ENCODE measurements at places on chromosomes 1 and 21. TPM values are rescaled to one million over a fixed set of nuclear protein-coding genes. Genes with fewer than 3 reads are reported as not detected.

Gene TIAM1
- 53.6 TPM for total RNA-seq

Gene C1orf94
- not detected for total RNA-seq

Gene MAP3K21
- total RNA-seq = 0.51 TPM

Gene BRINP3
- 0.45 TPM for total RNA-seq

Gene MYCL
- 23.0 TPM for total RNA-seq

DNA sequence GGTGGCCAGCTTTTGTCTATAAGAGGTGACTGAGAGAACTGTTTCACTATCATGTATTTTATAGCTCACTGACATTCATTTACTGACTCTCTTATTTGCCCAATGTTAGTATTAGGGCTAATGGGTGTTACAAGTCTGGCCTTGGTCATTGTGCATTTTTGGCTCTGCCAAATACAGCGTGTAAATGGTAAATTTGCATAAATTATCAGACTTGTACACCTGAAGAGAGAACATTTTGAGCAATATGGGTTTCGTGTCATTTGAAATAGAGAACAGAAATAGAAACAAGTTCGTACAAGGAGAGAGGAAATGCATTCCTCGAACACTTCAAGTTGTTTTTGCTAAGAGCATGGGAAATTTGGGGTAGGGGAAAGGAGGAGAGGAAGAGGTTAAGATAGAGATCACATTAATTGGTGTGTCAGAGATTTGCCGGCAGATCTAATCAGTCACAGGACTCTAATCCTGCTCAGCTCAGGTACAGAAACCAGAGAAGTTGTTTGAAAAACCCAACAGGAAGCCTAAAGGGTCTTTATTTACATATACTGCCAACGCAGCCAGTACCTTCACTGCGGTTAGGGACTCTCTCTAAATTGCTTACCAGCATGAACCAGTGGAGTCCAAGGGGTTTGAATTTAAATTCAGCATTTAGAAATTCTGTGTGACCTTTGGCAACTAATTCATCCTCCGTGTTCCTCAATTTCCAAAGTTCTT is 261.5 kb downstream of the GPATCH2 start:
- no peaks in the 10 kb centered on the region for H3K4me1 ChIP-seq
- H3K4me3 ChIP-seq = no peak overlapping the region
- no peaks in the 10 kb centered on the region for H3K27me3 ChIP-seq
- H3K36me3 ChIP-seq = no peaks in the 10 kb centered on the region

- no peak overlapping the region for H3K4me3 ChIP-seq
- no peak for DNase-seq
- peaks cover 3% of the 10 kb centered on the region for H3K4me1 ChIP-seq
- H3K27me3 ChIP-seq = no peaks in the 10 kb centered on the region
These were observed 34.2 kb downstream of the IGFN1 start for GRCh38 chr1:201224666-201225370.

DNA sequence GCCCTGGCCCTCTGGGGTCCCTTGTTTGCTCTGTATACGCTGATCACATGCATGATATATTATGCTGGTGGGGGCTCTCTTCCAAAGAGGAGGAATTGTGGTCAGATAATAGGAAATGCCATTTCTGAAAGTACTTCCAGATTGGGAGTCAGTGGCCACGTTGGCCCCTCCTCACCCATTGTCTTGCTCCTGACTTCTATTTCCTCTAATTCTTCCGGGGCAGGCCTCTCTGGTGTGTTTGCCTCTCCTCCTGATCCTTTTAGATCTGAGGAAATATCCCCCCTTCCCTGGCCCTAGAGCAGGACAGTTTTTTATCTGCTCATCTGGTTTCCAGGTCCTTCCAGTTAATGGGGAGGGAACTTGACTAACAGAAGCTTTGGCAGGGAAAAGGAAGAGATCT is 2.9 kb downstream of the VANGL2 start:
- no peak overlapping the region for H3K27ac ChIP-seq
- H3K4me1 ChIP-seq = peaks cover 73% of the 10 kb centered on the region
- H3K36me3 ChIP-seq = peaks cover 6% of the 10 kb centered on the region
- H3K27me3 ChIP-seq = no peaks in the 10 kb centered on the region
- DNase-seq = no peak

GRCh38 chr1:37493336-37494098 is 19.1 kb downstream of the ZC3H12A start:
- H3K27me3 ChIP-seq = no peaks in the 10 kb centered on the region
- no peak for DNase-seq
- no peaks in the 10 kb centered on the region for H3K4me1 ChIP-seq
- H3K27ac ChIP-seq = no peak overlapping the region

DNA sequence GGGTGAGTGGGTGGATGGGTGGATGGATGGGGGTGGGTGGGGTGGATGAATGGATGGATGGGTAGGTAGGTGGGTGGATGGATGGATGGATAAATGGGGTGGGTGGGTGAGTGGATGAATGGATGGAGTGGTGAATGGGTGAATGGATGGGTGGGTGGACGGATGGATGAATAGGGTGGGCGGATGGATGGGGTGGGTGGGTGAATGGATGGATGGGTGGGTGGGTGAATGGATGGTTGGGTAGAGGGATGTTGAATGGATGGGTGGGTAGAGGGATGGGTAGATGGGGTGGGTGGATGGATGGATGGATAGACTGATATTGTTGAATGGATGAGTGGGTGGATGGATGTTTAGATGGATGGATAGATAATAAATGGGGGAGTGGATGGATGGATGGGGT is 26.9 kb upstream of the CCDC27 start:
- H3K4me1 ChIP-seq = no peaks in the 10 kb centered on the region
- H3K27me3 ChIP-seq = peaks cover 4% of the 10 kb centered on the region
- no peak overlapping the region for H3K27ac ChIP-seq
- no peak overlapping the region for H3K4me3 ChIP-seq

GRCh38 chr1:185742403-185742802 is 8.2 kb downstream of the HMCN1 start:
- DNase-seq = no peak
- no peak overlapping the region for H3K4me3 ChIP-seq
- H3K27ac ChIP-seq = no peak overlapping the region
- peaks cover 9% of the 10 kb centered on the region for H3K36me3 ChIP-seq
- no peaks in the 10 kb centered on the region for H3K27me3 ChIP-seq
- H3K4me1 ChIP-seq = peaks cover 5% of the 10 kb centered on the region

- no peak overlapping the region for H3K4me3 ChIP-seq
- peaks cover 16% of the 10 kb centered on the region for H3K4me1 ChIP-seq
- no peak for DNase-seq
- no peaks in the 10 kb centered on the region for H3K27me3 ChIP-seq
- no peak overlapping the region for H3K27ac ChIP-seq
- H3K36me3 ChIP-seq = peaks cover 32% of the 10 kb centered on the region
These were observed 16.0 kb downstream of the FNBP1L start for GRCh38 chr1:93463960-93464359.

- H3K36me3 ChIP-seq = no peaks in the 10 kb centered on the region
- peaks cover 91% of the 10 kb centered on the region for H3K27me3 ChIP-seq
- peak within 1 kb of the TSS; percentile 89 for H3K4me3 ChIP-seq
- peaks cover 26% of the 10 kb centered on the region for H3K4me1 ChIP-seq
- no peak within 1 kb of the TSS for H3K27ac ChIP-seq
These were observed at the start of gene NAV1 for GRCh38 chr1:201538612-201539551. Gene NAV1 (plus strand): TSS chr1:201539127. CDS start chr1:201622885, 83,758 bp downstream.

DNA sequence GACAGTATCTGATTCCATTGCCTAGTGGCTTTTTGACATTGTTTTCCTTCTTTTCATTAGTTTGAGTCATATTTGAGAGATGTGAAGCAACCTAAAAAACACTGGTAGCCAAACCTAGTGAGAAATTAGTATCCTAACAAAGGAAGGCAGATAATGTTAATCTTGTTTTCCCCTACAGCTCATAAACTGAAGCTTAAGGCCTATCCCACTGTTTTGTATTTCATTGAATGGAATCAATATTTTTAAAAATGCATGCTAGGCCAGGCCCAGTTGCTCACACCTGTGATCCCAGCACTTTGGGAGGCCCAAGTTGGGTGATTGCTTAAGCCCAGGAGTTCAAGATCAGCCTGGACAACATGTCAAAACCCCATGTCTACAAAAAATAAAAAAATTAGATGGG is 1.2 kb downstream of the CR1L start:
- no peaks in the 10 kb centered on the region for H3K4me1 ChIP-seq
- no peak overlapping the region for H3K4me3 ChIP-seq
- H3K27ac ChIP-seq = no peak overlapping the region
- H3K27me3 ChIP-seq = peaks cover 6% of the 10 kb centered on the region
- H3K36me3 ChIP-seq = no peaks in the 10 kb centered on the region

DNA sequence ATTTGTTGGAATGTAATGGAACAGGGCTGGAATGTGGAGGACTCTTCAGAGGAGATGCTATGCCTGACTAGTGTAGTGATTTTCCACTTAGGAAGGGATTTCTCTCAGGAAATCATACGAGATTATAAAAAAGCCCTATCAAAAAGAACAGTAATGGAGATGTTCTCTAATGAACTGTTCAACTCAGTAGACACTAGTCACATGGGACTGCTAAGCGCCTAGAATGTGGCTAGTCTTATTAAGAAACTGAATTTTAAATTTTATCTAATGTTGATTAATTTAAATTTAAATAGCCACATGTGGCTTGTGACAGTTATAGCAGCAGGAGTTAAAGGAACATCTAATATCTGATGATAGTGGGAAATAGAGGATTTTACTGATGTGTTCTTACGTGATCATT is 94.0 kb downstream of the SLC35F3 start:
- peaks cover 20% of the 10 kb centered on the region for H3K4me1 ChIP-seq
- H3K4me3 ChIP-seq = no peak overlapping the region
- H3K27me3 ChIP-seq = peaks cover 12% of the 10 kb centered on the region
- DNase-seq = no peak
- H3K36me3 ChIP-seq = no peaks in the 10 kb centered on the region
- H3K27ac ChIP-seq = no peak overlapping the region

DNA sequence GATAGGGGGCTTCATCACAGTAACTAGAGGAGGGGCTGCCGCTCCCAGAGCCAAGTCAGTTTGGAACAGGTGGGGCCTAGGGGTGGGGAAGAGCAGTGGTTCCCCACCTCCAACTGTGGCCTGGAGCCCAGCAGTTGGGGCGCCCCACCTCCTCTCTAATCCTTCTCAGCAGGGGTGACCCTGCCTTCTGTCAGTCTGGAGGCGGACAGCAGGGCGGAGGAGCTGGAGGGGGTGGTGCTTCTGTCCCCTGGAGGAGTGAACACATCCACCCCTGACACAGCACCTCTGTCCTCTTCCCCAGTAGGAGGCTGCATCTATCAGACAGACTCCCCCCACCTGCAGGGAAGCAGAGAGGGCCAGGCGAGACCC is 73.8 kb downstream of the MRPL37 start:
- H3K4me1 ChIP-seq = peaks cover 47% of the 10 kb centered on the region
- H3K36me3 ChIP-seq = peaks cover 2% of the 10 kb centered on the region
- DNase-seq = no peak
- H3K4me3 ChIP-seq = peak overlapping the region; percentile 15

- DNase-seq = no peak
- H3K4me1 ChIP-seq = no peaks in the 10 kb centered on the region
- no peak overlapping the region for H3K27ac ChIP-seq
- no peaks in the 10 kb centered on the region for H3K27me3 ChIP-seq
- no peak overlapping the region for H3K4me3 ChIP-seq
- no peaks in the 10 kb centered on the region for H3K36me3 ChIP-seq
These were observed 29.4 kb downstream of the SPATA17 start for GRCh38 chr1:217660353-217661062.

DNA sequence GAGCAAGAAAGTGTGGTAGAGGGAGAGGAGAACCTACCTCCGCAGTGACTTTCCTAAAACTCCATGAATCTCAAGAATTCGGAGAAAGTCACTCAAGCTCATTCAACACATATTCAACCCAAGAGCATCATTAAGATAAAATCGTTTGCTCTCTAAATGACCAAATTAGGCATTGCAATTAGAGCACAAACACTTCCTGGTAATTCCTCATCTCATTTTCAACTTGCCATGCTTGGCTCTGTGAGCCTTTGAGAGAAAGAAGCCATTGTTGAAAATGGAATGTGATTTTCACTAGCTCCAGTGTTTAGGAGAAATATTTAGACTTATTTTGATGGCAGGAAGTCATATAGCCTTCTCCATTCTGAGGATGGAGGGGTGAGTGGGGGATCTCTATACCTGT is 52.5 kb downstream of the KAZN start:
- H3K36me3 ChIP-seq = no peaks in the 10 kb centered on the region
- H3K27me3 ChIP-seq = no peaks in the 10 kb centered on the region
- H3K27ac ChIP-seq = peak overlapping the region; percentile 85
- H3K4me1 ChIP-seq = peaks cover 45% of the 10 kb centered on the region

GRCh38 chr1:52157582-52157981 is 15.7 kb downstream of the ZFYVE9 start:
- H3K4me1 ChIP-seq = no peaks in the 10 kb centered on the region
- no peaks in the 10 kb centered on the region for H3K27me3 ChIP-seq
- peaks cover 19% of the 10 kb centered on the region for H3K36me3 ChIP-seq

DNA sequence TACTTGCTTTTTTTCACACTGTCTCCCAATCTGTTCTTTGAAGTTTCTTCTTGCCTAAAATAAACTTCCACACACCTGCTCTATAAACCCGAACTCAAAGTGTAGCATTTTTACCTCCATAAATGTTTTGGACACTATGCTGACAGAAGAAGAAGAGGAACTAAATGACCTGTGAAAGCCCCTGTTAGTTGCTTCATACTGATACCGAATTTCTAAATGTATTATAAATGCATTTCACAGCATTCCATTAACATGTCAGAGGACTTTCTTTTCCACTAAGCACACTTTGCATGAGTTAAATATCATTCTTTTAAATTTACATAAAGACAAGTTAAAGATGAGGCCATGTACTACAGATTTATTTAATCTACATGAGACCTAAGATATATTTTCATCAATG is 281.0 kb downstream of the SMYD3 start:
- H3K4me1 ChIP-seq = no peaks in the 10 kb centered on the region
- H3K36me3 ChIP-seq = no peaks in the 10 kb centered on the region
- DNase-seq = no peak
- no peak overlapping the region for H3K27ac ChIP-seq

DNA sequence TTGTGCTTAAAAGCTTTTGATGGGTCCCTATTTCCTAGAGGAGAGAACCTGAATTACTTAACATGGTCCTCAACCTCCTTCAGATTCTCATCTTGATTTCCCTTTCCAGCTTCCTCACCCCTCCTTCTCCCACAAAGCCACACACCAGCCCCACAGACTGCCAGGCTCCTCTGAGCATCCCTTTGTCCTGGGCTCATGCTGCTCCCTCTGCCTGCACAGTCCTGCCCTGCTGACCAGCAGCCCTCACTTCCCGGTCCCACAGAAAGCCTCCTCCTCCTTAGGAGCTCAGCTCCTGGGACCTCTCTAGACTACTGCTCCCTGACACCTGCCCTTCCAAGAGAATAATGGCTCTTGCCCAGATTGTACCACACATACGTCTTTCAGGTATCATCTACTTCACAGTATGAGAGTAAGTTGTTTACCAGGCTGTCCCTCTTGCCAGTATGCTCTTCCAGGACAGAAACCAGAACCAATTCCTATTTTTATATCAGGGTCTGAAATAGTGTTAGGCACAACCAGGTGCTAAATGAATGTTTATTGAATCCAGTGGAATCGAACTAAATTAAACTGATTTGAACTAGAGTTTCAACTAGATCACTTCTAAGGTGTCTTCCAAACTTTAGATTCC is 373.4 kb downstream of the LMX1A start:
- no peak overlapping the region for H3K4me3 ChIP-seq
- no peaks in the 10 kb centered on the region for H3K27me3 ChIP-seq
- peaks cover 7% of the 10 kb centered on the region for H3K4me1 ChIP-seq
- no peaks in the 10 kb centered on the region for H3K36me3 ChIP-seq

GRCh38 chr1:39637361-39637760 is 2.1 kb downstream of the HEYL start:
- no peaks in the 10 kb centered on the region for H3K36me3 ChIP-seq
- H3K27me3 ChIP-seq = peaks cover 47% of the 10 kb centered on the region
- H3K4me1 ChIP-seq = peaks cover 54% of the 10 kb centered on the region

- no peak overlapping the region for H3K4me3 ChIP-seq
- H3K4me1 ChIP-seq = peaks cover 33% of the 10 kb centered on the region
- no peak for DNase-seq
- H3K36me3 ChIP-seq = no peaks in the 10 kb centered on the region
- no peak overlapping the region for H3K27ac ChIP-seq
These were observed 4.8 kb upstream of the SLC35D1 start for GRCh38 chr1:67058761-67059160.
